ENCODE measurements at places on chromosomes 12 and 14.

GRCh38 chr12:49264873-49265792 is at the start of gene TUBA1C:
Gene TUBA1C, plus strand, starts transcription at chr12:49265082. Its CDS starts 100 bp downstream, at chr12:49265182.
- peak; percentile 91 for DNase-seq

DNA sequence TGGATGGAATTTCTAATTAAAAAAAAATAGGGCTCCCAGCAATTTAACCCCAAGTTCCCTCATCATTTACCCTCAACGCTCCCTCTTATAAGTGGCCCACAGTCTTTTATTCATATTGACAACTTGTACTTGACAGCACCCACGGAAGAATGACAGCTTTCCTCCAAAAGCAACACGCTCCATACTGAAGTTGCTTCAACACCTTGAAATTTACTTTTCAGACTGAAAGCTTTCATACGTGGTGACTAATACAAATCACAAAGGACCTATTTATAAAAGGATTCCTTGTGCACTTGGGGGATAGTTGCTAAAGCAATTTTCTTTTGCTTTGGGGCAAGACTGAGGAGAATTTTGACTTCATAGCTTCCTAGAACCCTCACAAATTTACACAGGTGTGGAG is 1629.4 kb upstream of the SEL1L start:
- no peak for DNase-seq

- no peak for DNase-seq
Observed at GRCh38 chr12:41683513-41684240, 461.0 kb downstream of the GXYLT1 start.

- DNase-seq, result no peak
Observed at GRCh38 chr12:88334271-88334670, 192.2 kb downstream of the TMTC3 start.

DNA sequence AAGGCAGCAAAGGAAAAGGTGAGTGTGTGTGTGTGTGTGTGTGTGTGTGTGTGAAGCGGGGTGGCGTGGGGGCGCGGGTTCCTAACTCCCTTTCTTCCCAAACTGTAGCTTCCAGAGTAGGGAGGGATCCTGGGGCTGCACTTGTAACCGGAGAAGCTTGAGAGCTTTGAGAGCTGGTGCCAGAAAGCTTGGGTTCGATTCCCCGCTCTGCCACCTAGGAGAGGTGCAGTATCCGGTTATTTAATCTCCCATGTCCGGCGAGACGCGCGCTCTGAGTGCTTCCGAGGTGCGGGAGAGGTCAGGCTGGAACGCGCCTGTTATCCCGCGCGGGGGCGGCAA is 7.2 kb upstream of the RACGAP1 start:
- DNase-seq, result no peak

- DNase-seq, result no peak
Observed at GRCh38 chr12:92539976-92540781, 162.6 kb upstream of the PLEKHG7 start.

DNA sequence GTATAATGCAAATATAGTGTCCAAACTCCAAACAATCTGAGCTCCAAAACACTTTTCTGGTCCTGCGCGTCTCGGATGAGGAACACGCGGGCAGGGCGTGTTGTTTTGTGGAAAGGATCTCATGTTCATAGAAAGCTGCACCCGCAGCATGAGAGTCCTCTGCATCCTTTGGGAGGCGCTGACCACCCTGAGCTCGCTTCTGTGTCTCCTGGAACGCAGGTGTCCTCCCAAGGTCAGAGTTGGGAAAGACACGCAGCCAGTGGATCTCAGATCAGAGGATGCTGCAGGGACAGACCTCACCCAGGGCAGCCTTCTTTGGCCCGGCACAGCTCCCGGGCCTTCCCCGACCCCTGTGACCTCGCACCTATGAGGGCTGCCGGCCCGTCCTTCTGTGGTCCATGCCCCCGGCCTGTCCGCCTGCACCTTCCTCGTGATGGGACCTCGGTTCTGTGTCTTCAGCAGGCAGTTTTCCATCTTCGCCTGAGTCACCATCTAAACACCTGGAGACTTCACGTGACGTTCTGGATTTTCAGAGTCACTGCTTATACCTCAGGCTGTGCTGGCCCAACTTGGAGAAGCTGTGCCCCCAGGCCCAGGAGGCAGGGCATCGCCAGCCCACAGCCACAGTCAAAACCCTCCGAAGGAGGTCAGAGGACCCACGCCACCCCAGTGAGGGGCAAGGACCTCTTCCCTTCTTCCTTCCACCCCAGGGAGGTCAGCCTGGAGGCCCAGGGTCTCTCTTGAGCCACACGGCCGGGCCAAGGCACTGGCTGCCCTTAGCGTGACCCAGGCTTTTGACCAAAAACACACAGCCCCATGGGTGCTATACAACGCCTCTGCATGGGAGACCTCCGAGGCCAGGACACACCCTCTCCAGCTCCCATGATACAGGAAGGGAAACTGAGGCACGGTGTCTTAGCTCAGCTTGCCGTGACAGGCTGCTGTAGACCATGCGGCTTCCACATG is 25.9 kb downstream of the MMP17 start:
- DNase-seq, result no peak

DNA sequence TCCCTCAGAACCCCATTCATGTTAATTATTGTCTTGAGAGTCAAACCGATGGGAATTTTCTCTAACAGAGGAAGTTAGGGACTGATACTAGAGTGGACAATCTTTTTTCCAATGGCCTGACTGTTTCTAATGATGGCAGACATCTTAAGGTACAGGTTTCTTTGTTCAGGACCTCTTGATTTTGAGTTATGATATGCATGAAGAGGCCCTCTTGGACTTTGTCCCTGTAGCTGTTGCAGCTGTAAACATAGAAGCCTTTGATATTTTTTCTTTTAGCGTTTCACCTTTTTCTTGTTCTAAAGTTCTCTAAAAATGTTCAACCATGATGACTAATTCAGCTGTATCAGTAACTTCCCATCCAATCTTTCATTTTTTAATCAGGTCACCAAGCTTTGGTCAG is 53.0 kb downstream of the LGR5 start:
- DNase-seq, result no peak

DNA sequence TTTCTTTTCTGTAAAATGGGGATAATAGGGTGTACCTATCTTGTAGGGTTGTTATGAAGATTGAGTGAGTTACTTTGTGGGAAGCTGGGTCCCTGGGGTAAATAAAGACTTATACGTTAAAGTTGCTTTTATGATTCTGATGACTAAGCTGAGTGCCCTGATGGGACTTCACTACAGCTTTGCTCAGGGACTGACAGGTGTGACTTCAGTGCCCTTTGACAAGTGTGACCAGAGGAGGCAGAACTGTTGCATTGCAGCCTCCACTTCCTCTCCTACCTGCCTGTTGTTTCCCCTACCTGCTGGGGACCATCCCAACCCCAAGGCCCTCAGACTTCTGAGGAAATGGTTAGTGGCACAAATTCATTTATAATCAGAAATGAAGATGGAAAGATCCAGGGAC is 119.3 kb downstream of the TSPAN9 start:
- DNase-seq, result no peak

- no peak for DNase-seq
Observed at GRCh38 chr12:81094718-81095360, 17.0 kb downstream of the ACSS3 start.

DNA sequence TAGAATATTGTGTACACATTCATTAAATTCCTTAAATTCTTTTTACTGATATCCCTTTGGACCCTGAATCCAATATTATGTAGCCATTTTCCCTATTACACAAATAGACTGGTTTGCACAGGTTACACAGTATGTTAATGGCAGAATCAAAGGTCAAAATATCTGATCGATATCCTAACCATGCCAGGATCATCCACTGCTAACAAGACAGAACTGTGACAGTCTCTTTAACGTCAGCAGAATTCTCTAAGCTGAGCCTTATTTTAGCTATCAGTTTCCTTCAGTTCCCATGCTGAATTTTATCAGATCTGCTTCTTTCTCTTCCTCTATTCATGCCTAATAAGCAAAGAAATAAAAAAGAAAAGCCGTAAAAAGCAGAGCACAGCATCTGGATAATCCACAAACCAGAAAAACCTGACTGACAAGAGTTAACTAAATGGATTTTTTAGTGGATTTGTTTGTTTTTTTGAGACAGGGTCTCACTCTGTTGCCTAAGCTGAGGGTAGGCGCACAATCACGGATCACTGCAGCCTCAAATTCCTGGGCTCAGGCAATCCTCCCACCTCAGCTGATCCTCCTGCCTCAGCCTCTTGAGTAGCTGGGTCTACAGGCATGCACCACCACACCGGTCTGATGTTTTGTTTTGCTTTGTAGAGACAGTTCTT is 130.4 kb downstream of the PAWR start:
- no peak for DNase-seq

DNA sequence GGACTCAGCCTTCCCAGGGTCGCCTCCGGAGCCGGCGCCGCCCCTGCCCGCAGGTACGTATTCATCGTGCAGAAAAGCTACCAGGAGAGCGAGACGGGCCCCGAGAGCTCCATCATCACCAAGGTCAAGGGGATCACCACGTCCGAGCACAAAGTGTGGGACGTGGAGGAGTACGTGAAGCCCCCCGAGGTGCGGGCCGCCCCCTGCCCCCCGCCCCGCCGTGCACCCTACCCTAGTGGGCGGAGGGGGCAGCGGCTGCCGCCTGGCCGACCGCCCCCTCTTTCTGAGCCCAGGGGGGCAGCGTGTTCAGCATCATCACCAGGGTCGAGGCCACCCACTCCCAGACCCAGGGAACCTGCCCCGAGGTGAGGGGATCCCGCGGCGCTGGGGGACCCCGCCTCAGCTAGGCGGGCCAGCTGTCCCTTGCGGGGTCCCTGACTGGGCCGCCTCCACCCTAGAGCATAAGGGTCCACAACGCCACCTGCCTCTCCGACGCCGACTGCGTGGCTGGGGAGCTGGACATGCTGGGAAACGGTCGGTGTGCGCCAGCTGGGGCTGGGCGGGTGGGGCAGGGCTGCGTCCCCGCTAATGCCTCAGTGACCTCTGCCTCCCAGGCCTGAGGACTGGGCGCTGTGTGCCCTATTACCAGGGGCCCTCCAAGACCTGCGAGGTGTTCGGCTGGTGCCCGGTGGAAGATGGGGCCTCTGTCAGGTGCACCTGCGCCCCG is 973 bp downstream of the P2RX2 start:
- no peak for DNase-seq

DNA sequence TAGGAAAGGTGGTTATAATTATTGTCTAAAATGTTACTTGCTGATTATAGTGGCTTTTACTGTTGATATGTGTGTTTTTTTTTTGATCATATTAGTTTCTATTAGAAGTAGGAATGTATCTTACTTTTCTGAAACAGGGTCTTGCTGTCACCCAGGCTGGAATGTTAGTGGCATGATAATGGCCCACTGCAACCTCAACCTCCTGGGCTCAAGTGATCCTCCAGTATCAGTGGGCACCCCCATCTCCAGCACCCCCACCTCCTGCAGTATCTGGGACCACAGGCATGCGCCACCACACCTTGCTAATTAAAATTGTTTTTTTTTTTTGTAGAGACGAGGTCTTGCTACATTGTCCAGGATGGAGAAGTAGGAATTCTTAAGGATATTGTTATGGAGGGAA is 11.3 kb downstream of the ATF1 start:
- no peak for DNase-seq

DNA sequence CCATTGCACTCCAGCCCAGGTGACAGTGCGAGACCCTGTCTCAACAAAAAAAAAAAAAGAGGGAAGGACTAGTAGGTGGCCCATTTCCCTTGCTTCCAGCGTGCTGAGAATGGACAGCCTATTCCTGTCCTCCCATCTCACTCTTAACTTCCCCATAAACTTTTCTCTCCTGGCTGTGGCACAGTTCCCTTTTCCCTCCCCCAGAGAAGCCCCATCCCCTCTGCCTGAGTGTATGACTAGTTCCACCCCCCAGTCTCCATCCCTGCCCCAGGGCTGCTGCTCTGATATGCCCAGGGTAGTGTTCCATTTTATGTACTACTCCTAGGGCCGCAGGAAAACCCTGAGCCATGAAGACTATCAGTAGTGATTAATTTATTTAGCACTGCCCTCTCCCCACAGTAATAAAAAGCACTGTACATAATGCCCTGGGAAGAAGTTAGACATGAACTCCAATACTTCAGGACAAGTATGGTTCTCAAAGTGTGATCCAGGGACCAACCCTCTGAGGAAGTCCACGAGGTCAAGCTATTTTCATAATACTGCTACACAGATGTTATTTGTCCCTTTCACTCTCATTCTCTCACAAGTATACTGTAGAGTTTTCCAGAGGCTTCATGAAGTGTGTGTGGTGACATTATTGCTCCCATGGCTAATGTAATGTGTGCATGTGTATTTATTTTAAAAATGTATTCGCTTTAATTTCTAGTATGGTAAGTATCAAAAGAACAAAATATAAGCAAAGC is 11.5 kb upstream of the CHD4 start:
- DNase-seq, result peak; percentile 45

DNA sequence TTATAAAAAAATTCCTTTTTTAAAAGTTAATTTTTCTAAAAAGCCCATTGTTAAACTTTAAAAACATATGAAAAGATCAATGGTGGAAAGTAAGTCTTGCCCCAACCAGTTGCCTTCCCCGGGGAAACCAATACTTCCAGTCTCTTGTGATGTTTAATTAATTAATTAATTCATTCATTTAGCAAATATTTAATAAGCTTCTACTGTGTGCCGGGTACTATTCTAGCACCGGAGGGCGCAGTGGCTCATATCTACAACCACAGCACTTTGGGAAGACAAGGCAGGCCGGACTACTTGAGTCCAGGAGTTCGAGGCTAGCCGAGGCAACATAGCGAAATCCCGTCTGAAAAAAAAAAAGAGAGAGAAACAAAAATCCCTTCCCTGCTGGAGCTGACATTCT is 87.4 kb downstream of the HECTD4 start:
- DNase-seq, result no peak

GRCh38 chr12:121189619-121190155 is 20.2 kb upstream of the P2RX4 start:
- no peak for DNase-seq

DNA sequence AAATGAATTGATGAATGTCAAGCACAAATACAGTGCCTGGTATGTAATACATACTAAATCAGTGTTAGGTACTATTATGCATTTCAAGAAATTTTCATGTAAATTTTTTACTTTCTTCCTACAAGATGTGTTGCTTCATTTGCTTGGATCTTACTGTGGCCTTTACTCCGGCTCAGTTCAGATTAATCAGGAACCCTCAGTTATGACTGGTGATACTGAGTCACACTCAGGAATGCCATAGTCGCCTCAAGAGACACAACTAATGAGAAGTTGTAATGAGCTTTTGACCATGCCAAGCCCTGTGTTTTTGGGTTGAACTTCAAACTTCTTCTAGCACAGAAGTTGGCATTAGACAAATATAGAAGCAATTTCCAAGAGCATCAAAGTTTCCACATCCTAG is 96.0 kb downstream of the TGFB3 start:
- DNase-seq, result no peak

GRCh38 chr14:32637582-32637981 is 301.1 kb upstream of the NPAS3 start:
- DNase-seq, result no peak

DNA sequence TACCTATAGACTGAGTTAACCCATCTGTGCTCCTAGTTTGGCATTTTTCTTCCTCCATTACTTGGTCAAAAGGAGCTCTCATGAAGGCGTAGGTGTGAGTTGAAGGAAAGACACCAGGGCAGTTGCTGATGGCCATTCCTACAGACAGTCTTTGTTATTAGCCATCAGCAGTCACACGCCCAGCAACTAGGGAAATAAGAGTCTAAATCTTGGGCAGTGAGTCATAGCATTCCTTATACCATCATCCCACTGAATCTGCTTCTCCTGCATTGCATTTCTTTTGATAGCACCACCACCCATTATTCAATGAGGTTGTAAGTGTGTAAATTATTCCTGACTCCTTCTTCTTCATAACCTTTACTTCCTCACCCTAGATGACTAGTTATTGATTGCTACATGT is 150.9 kb upstream of the IGF1 start:
- no peak for DNase-seq

- DNase-seq, result no peak
Observed at GRCh38 chr12:84117190-84117589, 795.4 kb downstream of the SLC6A15 start.

GRCh38 chr14:23650506-23650905 is 14.3 kb downstream of the DHRS2 start:
- DNase-seq, result no peak
